ENCODE measurements at places on chromosomes 5 and 9.

DNA sequence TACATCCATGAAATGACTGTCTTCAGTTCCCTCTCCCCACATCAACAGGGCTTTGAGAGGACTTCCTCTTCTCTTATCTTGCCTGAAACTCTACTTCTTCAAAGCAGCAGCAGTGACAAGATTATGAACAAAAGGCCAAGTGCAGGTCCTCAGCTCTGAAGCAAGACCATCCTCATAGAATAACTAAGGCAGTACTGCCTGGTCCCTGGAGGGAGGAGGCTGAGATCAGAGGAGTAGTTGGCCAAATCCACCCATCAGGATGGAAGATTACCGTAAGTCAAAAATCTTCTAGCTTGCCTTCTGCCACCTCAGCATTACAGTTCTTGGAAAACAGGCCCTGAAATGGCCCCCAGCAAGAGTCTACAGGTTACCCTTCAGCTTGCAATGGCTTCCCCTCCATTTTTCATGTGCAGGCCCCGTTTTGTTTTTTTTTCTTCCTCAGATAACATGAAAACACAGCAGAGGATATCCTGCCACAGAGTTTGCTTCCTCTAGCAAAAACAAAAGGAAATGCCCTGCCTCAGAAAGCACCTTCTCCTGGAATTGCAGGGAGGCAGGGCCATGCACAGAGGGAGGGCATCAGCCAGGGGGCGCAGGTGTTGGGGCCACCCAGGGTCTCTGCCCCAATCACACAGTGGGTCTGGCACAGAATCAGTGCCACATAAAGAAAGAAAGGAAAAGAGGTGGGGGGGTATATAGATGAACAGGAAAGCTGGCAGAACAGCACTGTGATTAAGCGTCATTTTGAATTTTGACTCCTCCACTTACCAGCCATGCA, 40.0 kb downstream of the KLHL3 start:
- DNase-seq = no peak

DNA sequence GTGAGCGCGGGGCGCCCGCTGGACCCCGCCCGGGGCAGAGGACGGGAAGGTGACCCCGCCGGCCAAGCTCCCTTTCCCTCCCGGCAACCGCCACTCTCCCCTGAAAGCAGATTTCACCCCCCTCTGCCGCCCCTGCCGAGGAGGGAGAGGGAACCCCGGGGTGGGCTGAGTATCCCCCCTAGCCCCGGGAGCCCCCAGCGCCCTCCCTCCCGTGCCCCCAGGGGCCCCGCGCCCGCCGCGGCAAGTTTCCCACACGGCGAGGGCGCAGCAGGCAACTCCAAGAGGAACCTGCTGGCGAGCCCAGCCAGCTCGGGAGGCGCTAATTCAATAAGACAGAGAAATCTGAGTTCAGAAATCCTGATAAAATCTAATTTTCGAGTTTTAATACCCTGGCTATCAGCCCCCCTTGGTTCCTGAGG, 1.6 kb downstream of the NTNG2 start:
- no peak for DNase-seq

DNA sequence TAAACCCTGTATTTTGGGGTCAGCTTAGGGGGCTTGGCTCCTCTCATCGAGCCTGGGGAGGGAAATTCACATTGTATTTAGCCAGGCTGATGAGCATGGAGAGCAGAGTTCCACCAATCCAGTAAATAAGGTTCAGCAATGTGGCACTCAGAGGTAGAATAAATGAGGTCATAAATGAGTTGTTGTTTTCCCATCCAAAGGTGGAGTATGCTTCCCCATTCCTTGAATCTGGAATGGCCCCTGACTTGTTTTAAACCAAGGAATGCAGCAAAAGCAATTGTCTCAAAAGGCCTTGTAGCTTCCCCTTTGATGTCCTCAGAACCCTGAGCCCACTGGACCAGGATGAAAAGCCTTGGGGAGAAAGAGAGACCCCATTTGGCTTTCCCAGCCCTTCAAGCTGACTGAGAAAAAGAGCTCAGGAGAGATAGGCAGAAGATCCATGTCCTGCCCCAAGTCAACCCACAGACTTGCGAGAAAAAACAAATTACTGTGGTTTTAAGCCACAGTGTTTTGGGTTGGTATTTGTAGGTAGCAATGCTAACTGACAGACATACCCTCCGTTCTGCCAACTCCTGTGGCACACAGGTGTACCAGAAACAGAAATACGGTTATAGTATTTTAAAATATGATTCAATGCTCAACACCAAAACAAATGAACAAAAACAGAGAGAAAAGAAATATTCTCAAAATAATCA, 566.0 kb upstream of the DMAC1 start:
- DNase-seq = no peak

- DNase-seq = no peak
Observed at GRCh38 chr5:151483647-151484046, 36.2 kb downstream of the SLC36A1 start.

- no peak for DNase-seq
Observed at GRCh38 chr9:110599468-110599867, 19.9 kb upstream of the SVEP1 start.

- no peak for DNase-seq
Observed at GRCh38 chr5:402615-403359, 40.2 kb upstream of the EXOC3 start.

DNA sequence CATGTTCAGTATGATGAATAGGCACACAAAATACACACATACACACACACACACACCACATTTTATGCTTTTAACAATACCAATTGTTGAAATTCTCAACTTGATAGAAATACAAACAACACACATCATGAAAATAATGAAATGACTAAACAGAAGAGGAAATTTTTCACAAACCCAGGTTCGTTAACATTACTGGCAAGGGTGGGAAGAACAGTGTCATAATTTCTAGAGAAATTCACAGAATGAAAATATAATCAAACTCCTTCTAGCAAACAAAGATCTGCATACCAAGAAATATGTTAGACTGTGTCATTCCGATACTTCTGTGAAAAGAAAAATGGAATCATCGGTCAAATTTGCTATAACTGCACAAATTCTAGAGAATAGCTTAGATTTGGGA, 41.9 kb downstream of the ST8SIA4 start:
- DNase-seq = no peak

DNA sequence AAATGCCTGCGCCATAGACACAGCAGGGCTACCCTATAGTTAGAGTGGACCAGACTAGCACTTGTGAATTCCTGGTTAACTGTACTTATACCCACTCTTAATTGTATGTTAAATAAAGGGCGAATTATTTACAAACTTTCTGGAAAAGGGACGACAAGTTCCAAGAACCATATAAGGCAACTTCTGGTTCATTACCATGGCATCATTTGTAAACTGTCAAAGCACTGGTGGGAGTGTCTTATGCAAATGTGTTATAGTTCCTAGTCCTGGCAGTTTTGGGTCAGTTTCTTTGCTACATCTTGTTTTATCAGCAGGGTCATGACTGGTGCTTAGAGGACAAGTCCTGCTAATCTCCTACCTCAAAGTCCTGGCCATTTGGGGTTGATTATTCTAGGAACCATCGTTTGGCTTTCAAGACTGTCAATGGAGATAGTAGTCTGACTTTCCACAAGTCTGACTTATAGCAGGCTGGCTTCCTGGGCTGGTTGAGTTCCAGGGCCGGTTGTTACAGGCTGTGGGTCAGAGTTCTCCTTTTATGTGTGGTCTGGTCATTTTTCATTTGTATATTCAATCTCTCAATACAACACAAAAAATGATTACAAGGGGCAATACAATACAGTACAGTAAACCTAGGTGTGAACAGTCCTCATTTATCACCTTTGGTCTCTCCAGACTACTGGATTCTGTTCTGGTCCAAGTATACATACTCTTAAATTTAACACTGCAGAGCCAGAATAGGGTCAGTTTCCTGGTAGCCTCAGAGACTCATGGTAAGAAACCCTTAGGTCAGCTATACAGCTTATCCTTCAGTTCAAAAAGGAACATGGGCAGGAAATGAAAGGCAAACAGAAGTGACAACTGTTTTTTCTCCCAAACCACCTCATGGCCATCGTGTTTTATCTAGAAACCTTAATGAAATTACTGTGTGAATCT, 8.3 kb upstream of the CFAP95 start:
- DNase-seq = no peak

Data from left kidney (tissue), 8 donors.